Foreskin melanocyte (primary cell): ENCODE measurements at places on chromosomes 12 and 14.

- no peak for DNase-seq
Observed at GRCh38 chr12:54463034-54463433, 10.4 kb downstream of the GTSF1 start.

- no peak for DNase-seq
Observed at GRCh38 chr12:40511341-40511740, 180.9 kb upstream of the CNTN1 start.

GRCh38 chr12:128825835-128826234, 2.1 kb upstream of the SLC15A4 start:
- DNase-seq: no peak

DNA sequence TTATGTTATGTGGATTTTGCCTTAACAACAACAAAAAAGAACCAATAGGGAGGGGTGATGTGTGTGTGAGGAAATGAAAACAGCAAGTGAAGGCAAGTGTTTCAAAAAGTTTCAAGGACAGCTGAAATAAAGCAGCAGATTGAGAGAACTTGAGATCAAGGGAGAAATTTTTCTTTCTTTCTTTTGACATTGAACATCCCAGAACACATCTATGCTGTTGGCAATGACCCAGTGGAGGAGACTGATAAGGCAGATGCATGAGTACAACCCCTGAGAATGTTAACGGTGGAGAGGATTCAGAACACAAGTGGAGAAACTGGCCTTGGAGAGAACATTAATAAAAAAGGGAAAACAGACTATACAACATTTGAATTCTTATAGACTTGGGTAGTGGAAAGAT, 2.9 kb downstream of the LLPH start:
- no peak for DNase-seq

GRCh38 chr12:89884952-89885351, 176.3 kb upstream of the ATP2B1 start:
- no peak for DNase-seq

GRCh38 chr14:82915381-82915780, 1381.7 kb upstream of the SEL1L start:
- no peak for DNase-seq

GRCh38 chr12:94145191-94145983, 3.0 kb upstream of the PLXNC1 start:
- DNase-seq: peak; percentile 91

DNA sequence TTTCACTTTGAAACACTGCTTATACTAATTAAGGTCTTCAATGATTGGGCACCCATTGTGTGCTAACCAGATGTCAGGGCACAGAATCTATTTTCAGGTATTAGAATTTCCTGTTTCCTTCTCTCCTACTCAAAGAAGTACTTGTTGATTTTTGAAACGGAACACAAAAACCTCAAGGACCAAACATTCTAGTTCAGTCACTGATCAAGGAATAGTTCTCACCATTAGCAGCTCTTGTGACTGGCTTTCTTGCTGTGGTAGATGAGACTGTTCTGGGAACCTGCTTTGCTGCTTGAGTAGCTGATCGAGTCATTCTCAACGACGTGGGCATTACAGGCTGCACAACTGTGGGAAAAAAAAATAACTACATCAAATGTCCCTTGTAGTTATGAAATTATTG, 11.0 kb downstream of the DLGAP5 start:
- DNase-seq: no peak

DNA sequence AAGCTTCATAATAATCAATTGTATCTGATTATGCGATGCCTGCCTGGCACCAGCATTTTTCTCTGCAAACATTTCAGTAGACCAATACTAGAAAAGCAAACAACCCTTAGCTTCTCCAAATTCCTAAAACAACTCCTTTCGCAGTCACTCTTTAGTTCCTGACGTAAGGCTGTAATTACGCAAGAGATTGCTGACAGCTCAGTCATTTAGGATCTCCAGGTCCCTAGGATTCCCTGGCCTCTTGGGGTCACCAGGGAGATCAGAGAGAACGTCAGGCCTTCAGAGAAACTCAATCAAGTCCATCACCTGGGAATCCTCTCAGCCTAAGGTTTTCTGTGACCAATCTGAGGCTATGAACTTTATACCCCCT, 390.6 kb downstream of the PAWR start:
- DNase-seq: no peak

- DNase-seq: no peak
Observed at GRCh38 chr14:105864116-105864515, 337.7 kb downstream of the TMEM121 start.

DNA sequence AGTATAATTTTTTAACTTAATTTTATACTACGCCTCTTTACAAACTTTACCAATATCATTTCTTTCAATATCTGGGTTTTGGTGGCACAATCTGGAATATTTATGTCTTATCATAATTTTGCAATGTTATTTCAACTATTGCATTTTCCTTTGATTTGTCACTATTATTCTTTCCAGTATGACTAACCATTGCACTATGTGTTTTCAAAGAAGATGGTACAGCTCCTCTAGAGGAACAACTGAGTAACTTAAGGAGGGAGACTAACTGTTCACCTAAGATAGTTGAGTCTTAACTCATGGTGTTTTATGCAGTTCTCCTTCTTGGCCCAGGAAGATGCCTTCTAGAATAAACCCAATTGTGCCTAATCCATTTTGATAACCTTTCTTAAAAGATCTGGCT, 60.5 kb upstream of the KIF21A start:
- no peak for DNase-seq

DNA sequence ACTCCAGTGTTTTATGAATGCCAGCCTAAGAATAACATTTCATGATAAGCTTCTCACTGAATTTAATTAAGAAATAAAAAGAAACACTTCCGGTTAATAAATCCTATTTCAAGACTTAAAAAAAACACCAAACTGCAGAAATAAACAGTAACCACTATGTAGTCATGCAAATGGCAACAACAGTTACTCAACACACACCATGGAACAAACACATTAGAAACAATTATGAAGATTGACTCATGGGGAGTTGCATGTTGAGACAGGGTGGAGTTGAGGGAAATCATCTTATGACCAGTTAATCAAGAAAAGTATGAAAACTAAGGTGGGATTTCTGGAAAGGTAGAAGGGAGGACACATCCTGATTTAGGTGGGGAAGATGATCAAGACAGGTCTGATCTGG, 52.7 kb downstream of the PLBD1 start:
- no peak for DNase-seq

DNA sequence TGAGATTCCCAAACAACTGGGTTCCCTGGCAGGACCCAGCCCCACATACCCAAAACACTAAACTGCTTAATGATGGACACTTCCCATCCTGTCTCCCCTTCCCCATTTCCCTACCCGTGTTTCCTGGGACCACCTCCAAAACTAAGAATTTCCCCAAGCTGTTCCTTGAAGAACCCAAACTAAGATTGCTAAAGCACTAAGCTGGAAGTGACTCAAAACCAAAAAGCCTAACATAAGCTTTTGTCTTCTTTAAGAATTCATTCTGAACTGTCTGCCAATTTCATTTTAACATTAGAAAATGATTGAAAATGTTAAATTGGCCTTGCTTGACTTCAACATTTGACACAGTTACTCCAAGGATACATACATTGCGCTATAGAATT, 29.5 kb upstream of the STAB2 start:
- DNase-seq: no peak

- no peak for DNase-seq
Observed at GRCh38 chr12:65508276-65509035, 230.0 kb downstream of the MSRB3 start.

DNA sequence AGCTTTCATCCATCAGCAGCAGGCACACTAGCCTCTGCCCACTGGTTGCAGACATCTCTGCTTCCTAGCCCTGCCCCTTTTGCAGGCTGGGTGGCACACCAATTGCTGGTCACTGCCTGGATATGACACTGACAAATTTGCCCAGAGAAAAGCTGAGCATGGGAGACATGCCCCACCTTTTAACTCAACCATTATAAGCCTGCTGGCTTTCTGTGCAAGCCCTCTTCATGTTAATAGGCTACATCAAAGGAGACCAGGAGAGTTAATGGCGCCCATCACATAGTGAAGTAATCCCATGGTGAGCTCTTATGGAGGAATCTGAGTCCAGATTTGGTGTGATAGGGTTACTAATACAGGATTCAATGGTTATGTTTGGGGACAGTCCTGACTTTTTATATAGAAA, 139.2 kb downstream of the KICS2 start:
- DNase-seq: no peak

- no peak for DNase-seq
Observed at GRCh38 chr12:104188534-104188933, 27.0 kb upstream of the TXNRD1 start.

DNA sequence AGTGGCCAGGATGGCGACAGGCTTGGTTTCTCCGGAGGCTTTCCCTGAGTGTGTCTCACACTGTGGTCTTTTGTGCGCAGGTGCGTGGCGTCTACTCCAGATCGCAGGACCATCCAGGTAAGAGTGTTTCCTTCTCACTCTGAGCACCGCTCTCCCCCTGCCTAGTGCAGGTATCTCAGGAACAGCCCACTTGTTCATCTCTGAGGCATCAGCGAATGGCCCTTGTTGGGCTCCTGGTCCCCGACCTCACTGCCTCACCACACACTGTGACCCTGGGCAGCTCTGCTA, 781 bp downstream of the ADGRD1 start:
- DNase-seq: no peak

GRCh38 chr12:49200919-49201594, 12.2 kb upstream of the TUBA1A start:
- peak; percentile 25 for DNase-seq

DNA sequence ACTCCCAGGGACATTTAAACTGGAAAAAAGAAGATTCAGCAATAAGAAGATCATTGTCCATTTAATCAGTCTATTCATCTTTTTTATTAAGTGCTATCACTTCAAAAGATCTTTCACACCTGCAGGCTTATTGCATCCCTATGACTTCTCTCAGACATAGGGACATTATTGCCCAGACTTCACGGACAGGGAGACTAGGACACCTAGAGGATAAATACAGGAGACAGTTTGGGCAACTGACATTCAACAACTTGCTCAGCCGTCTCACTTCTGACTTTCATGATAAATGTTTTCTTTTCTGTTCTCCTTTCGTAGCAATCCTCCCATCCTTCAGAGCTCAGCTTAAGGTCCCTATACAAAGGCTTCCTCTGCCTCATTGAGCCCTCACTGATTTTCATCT, 84.3 kb downstream of the TMEM30B start:
- no peak for DNase-seq

DNA sequence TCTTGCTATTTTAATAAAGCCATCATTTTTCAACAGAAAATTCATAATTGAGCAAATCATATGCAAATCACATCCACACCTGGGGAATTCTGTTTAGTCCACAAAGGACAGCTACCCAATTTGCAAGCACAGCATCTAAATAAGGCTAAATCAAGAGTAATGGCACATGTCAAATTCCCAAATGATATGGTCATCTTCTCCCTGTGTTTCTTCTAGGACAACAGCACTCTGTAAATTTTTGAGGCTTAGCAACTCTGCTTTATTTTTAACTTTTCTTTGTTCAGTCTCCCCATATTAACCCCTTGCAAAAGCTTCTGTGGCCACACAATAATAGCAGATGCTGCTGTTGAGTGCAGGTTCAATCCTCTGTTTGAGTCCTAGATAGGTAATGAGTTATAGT, 155.6 kb upstream of the DAAM1 start:
- no peak for DNase-seq

- DNase-seq: no peak
Observed at GRCh38 chr12:30701056-30701455, 5.4 kb upstream of the IPO8 start.

DNA sequence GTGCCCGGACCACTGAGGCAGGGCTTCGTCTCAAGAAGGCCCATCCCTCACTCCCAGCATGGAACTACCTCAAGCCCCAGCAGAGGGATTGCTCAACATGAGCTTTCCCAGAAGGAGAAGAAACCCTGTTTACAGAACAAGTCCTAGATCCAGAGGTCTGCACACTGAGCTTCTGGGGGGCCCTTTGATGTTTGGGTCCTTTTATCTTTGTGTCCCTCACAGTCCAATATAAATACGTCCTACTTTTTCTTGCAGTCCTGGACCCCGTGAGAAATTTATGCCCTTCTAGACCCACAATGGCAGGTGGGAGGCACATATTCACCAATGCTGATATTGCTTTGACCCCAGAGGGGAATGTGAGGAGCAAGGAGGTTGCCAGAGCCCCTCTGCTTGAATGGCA, 54.4 kb downstream of the SMUG1 start:
- DNase-seq: no peak

GRCh38 chr12:28296287-28296686, 106.0 kb downstream of the CCDC91 start:
- DNase-seq: no peak

- no peak for DNase-seq
Observed at GRCh38 chr14:106419376-106419965, 893.1 kb downstream of the TMEM121 start.

DNA sequence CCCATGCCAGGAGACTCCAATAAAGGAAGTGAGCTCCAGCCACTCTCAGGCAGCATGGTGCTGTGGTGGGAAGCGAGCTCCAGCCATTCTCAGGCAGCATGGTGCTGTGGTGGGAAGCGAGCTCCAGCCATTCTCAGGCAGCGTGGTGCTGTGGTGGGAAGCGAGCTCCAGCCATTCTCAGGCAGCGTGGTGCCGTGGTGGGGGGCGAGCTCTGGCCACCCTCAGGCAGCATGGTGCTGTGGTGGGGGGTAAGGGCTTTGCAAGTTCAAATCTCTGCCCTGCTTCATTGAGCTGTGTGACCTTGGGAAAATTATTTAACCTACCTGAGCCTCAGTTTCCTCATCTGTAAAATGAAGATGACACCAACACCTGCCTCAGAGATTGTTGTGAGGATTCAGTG, 975.1 kb downstream of the BCL11B start:
- no peak for DNase-seq

GRCh38 chr12:115542656-115543055, 734.8 kb downstream of the MED13L start:
- no peak for DNase-seq

GRCh38 chr14:91284791-91285548, 40.5 kb upstream of the GPR68 start:
- no peak for DNase-seq

DNA sequence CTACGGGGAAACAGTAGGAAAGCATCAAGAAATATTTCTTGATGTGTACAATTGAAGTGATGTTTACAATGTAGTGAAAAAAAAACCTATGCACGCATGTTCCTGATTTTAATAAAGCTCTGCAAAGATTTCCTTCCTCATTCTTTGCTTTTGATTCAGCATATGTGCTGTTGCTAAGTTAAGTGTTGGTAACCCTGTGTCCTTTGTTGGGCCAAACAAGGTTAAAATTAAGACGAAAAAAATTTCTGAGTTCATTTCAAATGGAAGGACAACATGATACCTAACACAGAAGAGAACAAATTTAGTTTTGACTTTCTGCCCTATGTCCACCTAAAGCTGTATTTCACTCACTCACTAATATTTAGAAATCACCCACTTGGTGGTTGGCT, 62.8 kb downstream of the PPP2R5C start:
- DNase-seq: no peak
